ENCODE measurements at places on chromosomes 6 and 20.

DNA sequence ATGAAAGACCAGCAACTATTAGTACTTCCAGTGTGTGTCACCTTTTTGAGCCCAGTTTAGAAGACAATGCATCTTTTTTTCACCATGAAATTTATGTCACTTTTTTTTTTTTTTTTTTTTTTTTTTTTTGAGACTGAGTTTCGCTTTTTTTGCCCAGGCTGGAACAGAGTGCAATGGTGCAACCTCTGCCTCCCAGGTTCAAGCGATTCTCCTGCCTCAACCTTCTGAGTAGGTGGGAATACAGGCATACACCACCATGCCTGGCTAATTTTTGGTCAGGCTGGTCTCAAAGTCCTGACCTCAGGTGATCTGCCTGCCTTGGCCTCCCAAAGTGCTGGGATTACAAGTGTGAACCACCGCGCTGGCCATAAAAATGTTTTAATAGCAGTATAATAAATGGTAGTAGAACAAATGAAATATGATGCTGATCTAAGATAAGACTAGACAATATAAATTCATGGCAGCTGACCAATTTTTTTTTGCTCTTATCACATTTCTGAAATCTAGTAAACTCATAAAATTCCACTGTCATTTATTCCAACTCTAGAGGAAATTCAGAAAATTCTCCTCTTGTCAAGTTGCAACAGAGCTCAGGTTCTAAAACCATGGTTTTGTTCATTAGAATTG lies 21.3 kb downstream of the NHSL1 start:
- DNase-seq = no peak

DNA sequence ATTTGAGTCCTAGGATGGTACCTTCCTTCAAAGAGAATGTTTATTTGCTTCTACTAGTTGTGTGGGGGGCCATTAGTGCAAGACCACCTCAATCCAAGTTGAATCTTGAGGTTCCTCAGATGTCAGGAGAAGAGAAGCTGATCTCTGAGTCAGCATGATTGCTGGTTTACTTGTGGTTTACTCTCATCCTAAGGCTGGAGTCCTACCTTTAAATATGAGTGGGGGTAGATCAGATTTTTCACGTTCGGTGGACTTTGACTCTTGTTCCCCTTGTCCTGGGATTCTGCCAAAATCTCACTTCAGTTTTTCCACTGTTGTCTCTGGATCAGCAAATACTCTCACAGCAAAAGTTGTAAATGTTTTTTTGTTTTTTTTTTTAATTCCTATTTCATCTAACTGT lies 84.6 kb upstream of the F13A1 start:
- no peak for DNase-seq

DNA sequence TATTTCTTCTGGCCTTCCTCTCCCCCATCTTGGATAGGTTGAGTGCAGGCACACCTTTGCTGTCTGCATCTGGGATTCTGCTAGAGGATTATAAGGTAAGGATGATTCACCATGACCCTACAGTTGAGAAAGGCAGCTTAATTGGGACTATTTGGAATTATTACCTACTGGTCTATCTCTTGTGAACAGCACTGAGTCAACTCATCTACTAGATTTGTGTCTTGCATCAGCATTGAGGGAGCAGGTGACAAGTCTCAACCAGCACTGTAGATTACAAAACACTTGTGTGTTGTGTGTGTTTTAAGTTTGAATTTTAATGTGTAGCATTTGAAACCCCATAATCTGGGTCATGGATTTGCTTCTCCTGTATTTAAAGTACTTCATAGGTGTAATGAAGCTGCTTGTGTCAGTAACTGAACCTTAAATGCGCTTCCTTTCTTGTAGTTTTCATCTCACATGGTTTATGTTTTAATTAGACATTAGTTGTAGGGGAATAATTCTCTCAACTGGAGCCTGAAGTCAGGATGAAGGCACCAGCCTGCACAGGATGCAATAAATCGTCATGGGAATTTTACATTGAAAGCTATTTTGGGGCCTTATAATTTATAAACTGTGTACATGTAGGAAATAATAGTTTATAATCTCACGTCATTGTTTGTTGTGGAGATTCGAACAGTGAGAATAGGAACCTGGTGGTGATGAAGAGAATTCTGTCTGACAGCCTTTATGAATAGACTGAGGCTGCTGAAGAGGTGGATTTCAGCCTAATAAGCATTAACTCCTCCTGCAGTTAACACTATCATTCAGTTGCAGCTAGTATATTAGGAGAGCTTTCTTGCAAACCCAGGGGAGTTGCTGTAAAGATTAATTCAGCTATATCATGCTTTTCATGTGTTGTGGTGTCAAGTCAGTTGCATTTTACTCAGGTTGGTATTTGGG lies 125.1 kb downstream of the JARID2 start:
- DNase-seq = no peak

DNA sequence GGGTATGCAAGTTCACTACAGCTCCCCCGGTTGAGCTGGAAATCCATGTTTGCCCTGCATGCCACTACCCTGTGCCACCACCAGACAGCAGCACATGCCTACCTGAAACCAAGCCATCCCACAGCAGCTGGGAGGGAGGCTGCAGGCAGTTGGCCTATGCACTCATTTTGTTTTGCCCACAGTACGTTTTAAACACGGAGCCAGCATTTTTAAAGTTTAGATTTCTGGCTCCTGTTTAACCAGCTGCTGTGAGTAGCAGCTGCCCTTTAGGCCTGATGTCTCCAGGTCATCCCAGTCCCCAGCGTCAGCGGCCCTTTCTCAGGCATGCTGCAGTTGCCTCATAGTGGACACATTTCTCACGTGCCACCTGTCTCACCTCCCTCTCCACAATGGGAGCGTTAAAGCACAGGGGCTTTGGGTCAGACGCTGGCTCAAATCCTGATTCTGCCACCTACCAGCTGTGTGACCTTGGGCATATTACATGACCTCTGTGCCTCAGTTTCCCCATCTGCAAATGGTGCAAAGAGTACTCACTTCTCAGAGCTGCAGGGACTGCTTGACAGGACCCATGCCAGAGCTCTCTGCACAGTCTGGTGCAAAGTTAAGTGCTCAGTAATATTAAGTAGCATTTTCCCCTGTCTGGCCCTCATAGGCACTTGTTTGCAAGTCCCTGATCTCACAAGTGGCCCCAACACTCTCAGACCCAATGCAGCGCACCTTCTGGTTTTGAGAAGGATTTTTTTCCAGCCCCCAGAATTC lies 8.2 kb upstream of the UBE2V1 start:
- peak; percentile 44 for DNase-seq

- DNase-seq = peak; percentile 30
Observed at GRCh38 chr20:41769592-41770018, 151.4 kb upstream of the CHD6 start.

- no peak for DNase-seq
Observed at GRCh38 chr6:134458857-134459657, 141.1 kb upstream of the SGK1 start.

DNA sequence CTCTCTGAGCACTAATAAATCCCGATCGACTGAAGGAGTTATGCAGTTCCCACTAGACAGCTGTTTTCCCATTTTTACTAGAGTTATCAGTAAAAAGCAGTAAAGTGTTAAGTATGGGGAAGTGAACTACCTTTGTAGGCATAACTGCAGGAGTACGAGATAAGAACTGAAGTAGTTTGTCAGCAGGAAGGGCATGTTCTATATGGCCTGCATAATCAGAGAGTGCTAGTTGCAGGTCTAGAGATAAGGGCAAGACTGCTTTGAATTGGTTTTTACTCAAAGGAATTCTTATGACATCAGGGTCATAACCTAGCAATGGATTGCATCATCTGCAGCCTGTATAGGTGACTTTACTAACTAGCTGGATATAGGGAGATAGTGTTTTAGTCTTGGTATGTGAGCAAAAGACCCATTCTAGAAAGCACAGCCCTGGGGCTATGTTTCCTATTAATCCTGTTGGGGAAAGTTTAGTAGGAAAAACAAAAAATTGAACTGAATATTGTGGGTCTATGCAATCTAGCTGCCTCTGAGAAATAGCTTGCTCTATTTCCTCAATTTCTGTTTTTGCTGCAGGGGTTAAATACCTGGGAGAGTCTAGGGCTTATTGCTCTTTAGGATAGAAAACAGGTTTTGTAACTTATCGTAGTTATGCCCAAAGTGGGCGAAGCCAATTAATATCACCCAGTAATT lies 22.6 kb upstream of the CRISP1 start:
- DNase-seq = no peak

All from NCI-H510A (cell line).